ENCODE measurements at places on chromosomes 3 and 15. TPM values are rescaled to one million over a fixed set of nuclear protein-coding genes. Genes with fewer than 3 reads are reported as not detected.
A peak's percentile ranks its signal among the peaks of the same experiment; 100 is the strongest.

- H3K36me3 ChIP-seq = no peaks in the 10 kb centered on the region
- H3K27ac ChIP-seq = no peak overlapping the region
- H3K4me1 ChIP-seq = no peaks in the 10 kb centered on the region
These were observed 244.0 kb downstream of the OCA2 start for GRCh38 chr15:27855137-27855536.

DNA sequence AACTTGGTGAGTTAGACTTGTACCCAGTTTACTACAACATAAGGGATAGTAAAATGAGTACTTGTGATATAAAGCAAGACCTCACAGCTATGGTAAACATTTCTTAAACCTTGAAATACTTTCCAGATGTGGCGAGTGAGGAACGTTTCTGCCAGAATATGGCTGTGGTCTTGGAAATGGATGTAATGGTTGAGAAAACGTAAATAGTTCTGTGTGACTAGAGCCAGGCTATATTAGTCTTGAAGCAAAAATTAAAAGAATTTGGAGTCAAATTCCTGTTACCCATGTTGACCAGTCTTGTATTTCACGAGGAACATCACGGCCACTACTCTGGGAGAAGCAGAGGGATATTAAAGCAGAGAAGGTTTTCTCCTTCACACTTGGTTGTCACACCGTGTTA lies 15.3 kb downstream of the OR4F15 start:
- DNase-seq = no peak
- H3K27me3 ChIP-seq = no peaks in the 10 kb centered on the region
- no peaks in the 10 kb centered on the region for H3K4me1 ChIP-seq
- H3K4me3 ChIP-seq = no peak overlapping the region

DNA sequence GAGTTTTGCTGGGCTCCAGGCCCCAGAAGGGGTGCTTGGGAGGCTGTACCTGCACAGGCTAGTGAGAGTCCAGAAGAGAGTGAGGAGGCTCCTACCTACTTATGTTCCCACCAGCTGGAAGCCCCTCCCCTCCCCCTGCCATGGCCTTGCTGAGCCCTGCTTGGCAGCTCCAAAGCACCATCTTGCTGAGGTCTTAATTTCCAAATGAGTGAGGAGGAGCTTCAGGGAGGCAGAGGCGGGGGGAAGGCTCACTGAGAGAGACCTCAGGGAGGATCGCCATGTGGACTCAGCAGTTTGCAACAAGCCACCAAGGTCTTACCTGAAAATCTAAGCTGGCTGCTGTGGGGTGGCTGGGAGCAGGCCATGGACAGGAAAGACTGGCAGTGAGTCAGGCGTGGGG lies 8.7 kb upstream of the CACNA2D2 start:
- no peak for DNase-seq
- no peaks in the 10 kb centered on the region for H3K27me3 ChIP-seq
- H3K27ac ChIP-seq = no peak overlapping the region
- no peaks in the 10 kb centered on the region for H3K36me3 ChIP-seq

DNA sequence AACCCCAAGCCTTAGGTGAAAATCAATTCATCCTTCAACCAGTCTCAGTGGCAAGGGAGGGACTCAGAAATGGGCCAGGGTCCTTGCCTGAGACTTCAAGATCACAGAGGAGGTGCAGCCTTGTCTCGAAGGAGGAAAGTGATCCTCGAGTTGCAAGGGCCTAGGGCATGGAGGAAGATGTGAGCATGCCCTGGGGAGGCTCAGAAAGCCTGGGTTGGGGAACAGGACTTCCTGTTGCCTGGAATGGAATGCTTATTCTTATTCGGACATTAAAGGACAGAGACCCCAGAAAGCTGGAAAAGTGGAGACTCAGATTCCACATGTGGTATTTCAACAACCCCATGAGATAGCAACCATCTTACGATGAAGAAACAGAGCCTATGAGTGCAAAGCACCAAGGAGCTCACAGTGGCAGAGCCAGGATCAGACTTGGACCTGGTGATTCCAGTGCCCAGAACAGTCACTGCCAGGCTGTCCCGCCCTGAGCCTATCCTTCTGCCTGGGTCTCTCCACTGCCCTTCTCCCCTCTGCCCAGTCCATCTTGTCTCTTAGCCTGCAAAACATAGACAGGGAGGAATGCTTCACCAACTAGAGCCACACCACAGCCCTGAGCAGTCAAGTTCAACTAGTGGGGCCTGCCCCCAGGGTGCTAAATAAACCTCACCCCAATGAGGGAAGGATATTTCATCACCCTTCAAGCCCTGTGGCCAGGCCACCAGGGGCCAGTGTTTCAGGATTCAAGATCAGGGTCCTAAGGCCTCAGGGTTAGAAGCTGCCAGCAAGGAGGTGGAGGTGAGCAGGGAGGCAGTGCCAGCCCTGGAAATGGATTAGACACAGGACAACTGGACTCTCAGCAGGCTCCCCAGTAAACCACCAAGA lies 21.9 kb downstream of the DAPK2 start:
- no peak overlapping the region for H3K4me3 ChIP-seq
- H3K36me3 ChIP-seq = no peaks in the 10 kb centered on the region
- no peaks in the 10 kb centered on the region for H3K4me1 ChIP-seq
- H3K27ac ChIP-seq = no peak overlapping the region

GRCh38 chr3:24096695-24097290 lies 151.7 kb downstream of the NR1D2 start:
- H3K27me3 ChIP-seq = no peaks in the 10 kb centered on the region
- no peak overlapping the region for H3K27ac ChIP-seq
- DNase-seq = no peak
- no peak overlapping the region for H3K4me3 ChIP-seq

DNA sequence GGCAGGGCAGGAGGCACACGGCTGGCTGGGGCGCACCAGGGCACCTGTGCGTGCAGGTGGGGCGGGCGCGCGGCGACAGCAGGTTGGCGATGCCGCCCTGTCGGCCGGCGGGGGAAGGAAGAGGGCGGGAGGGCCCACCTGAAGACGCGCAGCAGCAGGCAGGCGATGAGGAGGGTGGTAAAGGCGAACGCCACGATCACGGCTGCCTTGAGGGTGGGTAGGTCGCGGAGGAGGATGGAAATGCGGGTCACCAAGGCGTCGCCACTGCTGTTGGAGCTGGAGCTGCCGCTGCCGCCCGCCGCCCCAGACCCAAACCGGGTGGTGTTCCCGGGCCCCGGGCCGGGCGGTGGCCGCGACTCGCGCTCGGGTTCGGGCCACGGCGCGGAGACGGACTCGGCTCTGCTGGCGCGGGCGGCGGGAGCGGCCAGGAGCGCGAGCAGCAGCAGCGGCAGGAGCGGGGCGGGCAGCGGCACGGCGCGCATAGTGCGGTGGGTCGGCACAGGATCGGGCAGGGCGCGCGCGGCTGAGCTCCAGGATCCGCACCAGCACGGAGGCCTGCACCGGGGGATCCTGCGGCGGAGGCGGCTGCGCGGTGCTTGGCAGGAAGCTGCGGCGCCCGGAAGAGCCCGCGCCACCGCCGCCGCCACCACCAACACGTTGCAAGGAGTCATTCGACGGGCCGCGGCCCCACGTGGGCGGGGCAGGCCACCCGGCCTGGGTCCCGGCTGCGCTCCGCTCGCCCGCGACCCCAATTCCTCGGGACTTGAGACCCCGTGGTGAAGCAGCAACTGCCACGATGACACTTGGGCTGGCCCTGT lies at the start of gene FAM174B:
TSS of gene FAM174B (minus strand) at position 598 of the 818 bp plus-strand sequence.
- DNase-seq = peak; percentile 10
- H3K4me1 ChIP-seq = no peaks in the 10 kb centered on the region
- no peak within 1 kb of the TSS for H3K27ac ChIP-seq
- H3K36me3 ChIP-seq = no peaks in the 10 kb centered on the region

- H3K27ac ChIP-seq = no peak overlapping the region
- no peaks in the 10 kb centered on the region for H3K4me1 ChIP-seq
- DNase-seq = no peak
These were observed 9.4 kb upstream of the DYNLT2B start for GRCh38 chr3:196327405-196327804.

- no peak overlapping the region for H3K27ac ChIP-seq
- no peaks in the 10 kb centered on the region for H3K36me3 ChIP-seq
- H3K4me3 ChIP-seq = no peak overlapping the region
- H3K4me1 ChIP-seq = peaks cover 66% of the 10 kb centered on the region
- H3K27me3 ChIP-seq = no peaks in the 10 kb centered on the region
These were observed 82.8 kb downstream of the SMAD3 start for GRCh38 chr15:67148196-67148701.

GRCh38 chr3:58356054-58356453 lies 23.4 kb downstream of the PXK start:
- H3K4me3 ChIP-seq = no peak overlapping the region
- no peaks in the 10 kb centered on the region for H3K27me3 ChIP-seq
- DNase-seq = no peak
- H3K4me1 ChIP-seq = peaks cover 8% of the 10 kb centered on the region
- no peak overlapping the region for H3K27ac ChIP-seq
- no peaks in the 10 kb centered on the region for H3K36me3 ChIP-seq

DNA sequence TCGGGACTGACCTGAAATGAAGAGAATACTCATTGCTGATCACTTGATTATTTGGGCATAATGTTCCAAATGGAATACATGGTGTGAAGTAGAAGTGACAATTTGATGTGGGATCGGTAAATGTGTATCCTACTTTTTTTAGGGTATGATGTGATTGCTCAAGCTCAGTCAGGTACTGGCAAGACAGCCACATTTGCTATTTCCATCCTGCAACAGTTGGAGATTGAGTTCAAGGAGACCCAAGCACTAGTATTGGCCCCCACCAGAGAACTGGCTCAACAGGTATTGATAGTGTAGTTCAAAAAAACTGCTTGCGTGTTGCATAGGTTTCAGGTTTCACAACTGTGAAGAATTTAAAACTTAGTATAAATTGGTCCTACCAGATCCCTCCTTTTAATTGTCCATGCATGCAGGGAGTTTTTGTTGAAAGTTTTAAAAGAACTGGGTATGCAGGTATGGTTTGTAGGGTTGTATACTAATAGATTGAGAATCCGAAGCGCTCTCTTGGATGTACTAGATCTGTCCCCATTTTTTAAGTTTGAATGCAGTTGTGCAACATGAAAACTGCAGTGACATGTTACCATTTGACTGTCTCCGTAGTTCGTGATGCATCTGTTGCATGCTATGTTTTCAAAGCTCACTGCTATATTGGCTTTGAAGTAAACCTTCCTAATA lies 1.6 kb downstream of the EIF4A2 start:
- peaks cover 51% of the 10 kb centered on the region for H3K4me1 ChIP-seq
- peak overlapping the region; percentile 98 for H3K27ac ChIP-seq
- peak overlapping the region; percentile 99 for H3K4me3 ChIP-seq
- peaks cover 58% of the 10 kb centered on the region for H3K36me3 ChIP-seq
- no peak for DNase-seq
- H3K27me3 ChIP-seq = no peaks in the 10 kb centered on the region

GRCh38 chr15:85693277-85693676 lies 101.4 kb downstream of the KLHL25 start:
- DNase-seq = no peak
- H3K36me3 ChIP-seq = peaks cover 24% of the 10 kb centered on the region
- H3K27ac ChIP-seq = peak overlapping the region; percentile 88
- H3K4me3 ChIP-seq = peak overlapping the region; percentile 81

DNA sequence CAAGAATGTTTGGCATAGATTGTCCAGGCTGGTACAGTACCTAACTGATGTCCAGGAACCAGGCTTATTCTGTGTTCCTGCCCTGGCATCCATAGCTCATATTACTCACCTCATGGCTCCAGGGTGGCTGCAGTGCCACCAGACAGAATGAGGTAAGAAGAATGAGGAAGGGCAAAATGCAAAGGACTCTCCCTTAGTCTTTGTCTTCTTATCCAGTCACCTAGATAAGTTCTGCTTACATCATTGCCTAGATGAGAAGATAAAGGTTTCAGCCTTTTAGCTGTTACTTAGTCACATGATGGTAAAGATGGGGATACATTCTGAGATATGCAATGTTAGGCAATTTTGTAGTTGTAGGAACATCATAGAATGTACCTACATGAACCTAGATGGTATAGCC lies 45.8 kb downstream of the CHP1 start:
- no peak overlapping the region for H3K4me3 ChIP-seq
- no peaks in the 10 kb centered on the region for H3K27me3 ChIP-seq
- no peaks in the 10 kb centered on the region for H3K4me1 ChIP-seq
- no peak overlapping the region for H3K27ac ChIP-seq
- DNase-seq = no peak
- H3K36me3 ChIP-seq = no peaks in the 10 kb centered on the region

DNA sequence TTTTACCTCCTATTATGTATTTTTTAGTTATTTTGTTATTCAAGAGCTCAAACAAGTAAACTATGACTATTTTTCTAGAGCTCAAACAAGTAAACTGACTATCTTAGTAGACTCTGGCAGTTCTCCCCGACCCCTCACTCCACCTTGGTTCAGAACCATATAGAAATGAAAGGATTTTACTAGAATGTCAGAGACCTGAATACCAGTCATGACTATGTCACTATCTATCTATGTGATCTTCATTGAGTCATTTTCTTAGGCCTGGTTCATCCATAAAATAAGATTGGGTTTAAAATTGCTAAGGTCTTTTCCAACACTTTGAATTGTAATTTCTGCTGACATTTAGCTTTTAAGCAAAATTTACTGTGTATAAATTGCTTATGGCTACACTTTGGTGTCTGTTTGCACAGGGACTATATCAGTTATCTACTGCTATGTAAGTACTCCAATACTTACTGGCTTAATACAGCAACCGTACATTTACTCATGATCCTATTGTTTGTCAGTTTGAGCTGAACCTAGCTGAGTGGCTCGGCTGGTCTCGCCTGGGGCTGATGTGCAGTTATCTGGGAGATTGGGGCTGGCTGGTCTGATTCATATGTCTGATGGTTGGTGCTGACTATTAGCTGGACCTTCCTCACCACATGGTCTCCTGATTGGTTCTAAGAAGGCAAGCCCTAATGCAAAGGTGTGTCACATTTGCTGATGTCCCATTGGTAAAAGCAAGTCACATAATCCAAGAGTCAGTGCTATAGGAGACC lies 37.0 kb downstream of the RASA2 start:
- H3K4me1 ChIP-seq = peaks cover 73% of the 10 kb centered on the region
- H3K36me3 ChIP-seq = peaks cover 9% of the 10 kb centered on the region
- H3K4me3 ChIP-seq = no peak overlapping the region
- H3K27me3 ChIP-seq = no peaks in the 10 kb centered on the region
- DNase-seq = no peak

- no peak overlapping the region for H3K4me3 ChIP-seq
- no peaks in the 10 kb centered on the region for H3K4me1 ChIP-seq
- no peaks in the 10 kb centered on the region for H3K27me3 ChIP-seq
- no peak overlapping the region for H3K27ac ChIP-seq
- no peaks in the 10 kb centered on the region for H3K36me3 ChIP-seq
- no peak for DNase-seq
These were observed 189.7 kb upstream of the ZBTB20 start for GRCh38 chr3:115336836-115337235.

DNA sequence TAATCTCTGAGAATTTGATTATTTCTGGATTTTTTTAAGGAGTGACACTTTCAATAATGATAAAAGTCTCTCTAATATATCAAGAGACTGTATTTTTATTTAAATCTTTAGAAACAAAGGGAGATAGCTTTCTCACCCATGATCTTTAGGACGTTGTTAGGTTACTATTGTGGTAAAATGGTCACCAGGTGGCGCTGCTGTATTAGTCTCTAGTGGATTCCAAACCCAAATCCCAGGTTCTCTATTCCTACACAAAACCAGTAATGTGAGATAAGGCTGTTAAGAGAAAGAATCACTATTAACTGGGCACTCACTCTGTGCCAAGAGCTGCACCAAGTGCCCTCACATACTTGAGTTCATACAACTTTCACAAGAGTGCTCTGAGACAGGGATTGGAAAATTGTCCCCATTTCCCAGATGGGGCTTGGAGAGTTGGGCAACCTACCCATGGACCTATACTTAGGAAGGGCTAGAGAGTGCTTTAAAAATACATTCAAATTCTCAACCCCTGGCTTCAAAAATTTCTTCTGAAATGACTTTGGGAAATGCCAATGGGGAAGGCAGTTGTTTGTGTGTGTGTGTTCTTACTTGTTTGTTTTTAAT lies 593.4 kb upstream of the TGFBR2 start:
- peak; percentile 8 for DNase-seq
- H3K4me1 ChIP-seq = no peaks in the 10 kb centered on the region
- H3K27me3 ChIP-seq = no peaks in the 10 kb centered on the region
- H3K36me3 ChIP-seq = no peaks in the 10 kb centered on the region

Gene BFSP2
- total RNA-seq = not detected

Gene RARRES1
- total RNA-seq = not detected

Gene PIERCE2
- 0.44 TPM for total RNA-seq

Gene FHIT
- total RNA-seq = 4.2 TPM
